ENCODE measurements at places on chromosomes 12 and 14.

DNA sequence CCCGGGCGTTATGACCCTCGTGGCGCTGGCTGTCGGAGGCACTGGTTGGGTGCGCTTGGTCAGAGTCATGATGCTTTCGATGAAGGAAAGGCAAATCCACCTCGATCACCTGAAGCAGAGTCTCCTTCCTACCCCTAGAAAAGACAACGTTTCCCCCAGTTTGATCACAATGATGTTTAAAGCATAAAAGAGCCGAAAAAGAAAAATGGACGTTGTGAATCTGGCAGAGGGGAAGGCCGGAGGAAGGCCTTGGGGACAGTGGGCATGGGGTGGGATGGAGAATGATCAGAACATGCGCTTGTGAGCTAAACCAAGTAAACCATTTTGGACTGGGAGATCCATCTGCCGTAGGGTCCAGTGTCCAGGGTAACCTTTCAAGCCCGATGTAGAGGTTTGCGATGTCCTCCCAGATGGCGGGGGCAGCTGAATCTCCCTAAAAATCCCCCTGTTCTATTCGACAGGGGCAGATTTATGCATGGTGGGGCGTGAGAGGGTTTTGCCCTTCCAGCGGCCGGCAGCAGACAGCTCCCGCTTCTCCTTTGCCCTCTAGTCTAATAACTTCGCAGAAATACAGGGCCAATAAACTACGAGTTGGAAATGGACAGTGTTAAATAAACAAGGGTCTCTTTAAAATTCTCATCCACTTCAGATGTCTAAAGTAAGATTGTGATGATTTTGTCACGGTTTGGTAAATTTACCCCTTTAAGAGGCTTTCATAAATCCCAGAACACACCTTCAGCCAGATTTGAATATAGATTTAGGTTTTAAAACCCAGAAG lies 2.3 kb upstream of the OTX2 start:
- no peak for DNase-seq

- DNase-seq, result no peak
Measured at GRCh38 chr12:65585648-65586602, 238.4 kb upstream of the HMGA2 start.

DNA sequence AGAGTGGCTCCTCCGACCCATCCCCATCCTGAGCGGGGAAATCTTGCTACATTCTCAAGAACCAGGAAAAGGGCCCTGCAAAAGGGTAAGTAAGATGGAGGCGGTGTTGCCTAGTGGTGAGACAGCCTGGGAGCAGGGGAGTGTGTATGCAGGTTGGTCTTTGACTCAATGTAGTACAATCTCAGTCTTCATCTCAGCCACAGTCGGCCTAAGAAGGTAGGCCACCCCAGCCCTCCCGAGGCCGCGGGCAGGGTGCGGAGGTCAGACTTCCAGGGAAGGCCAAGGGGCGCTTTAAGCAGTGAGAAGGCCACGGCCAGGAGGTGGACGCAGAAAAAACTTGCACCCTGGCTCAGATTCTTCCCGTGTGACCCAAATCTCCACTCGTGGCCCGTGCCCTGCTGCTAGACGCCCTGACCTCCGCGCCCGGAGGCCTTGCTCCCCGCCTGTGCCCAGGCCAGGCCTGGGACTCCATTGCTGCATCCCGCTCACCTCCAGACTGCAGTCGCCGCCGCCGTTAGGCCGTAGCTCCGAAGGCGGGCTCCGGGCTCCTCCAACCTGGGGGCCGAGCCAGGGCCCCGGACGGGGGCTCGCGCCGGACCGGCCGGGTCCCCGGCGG lies 435 bp downstream of the FOXM1 start:
- no peak for DNase-seq

DNA sequence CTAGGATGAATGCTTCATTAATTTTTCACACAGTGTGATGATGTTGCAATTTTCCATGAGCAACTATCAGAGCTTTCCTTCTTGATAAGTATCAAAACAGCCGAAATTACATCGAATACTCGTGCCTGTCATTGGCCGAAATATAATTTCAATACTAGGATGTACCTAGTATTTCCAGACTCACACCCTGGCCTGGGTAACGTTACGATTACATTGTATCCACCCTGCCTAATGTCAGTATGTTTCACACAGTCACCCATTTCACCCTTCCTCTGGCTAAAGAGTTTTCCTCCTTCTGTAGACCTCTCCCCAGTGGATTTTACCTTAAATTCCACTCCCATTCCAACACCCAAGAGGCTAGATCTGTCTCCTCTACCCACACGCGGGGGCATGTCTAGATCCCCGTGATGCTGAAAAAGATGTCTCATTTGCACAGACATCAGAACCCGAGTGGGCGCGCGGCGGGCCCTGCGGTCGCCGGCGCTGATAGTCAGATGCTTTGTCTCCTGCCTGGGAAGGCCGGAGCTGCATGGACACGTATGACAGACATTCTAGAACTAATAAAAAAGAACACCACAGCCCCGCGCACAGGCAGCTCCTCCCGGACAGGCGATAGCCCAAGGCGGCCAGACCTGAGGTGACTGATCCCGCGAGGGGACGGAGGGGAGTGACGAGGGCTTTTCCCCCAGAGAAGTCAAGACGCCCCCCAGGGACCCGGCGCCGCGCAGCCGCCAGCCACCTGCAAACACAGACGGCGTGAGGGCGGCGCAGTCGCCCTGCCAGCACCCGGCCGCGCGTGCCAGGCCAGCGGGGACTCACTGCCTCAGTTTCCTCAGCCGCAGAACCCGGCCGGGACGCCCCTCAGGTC lies 723 bp downstream of the KIF21A start:
- no peak for DNase-seq

- no peak for DNase-seq
Measured at GRCh38 chr14:77240336-77240915, 30.6 kb downstream of the NGB start.

GRCh38 chr12:92107094-92107493 lies 38.6 kb downstream of the BTG1 start:
- DNase-seq, result no peak
